ENCODE measurements at places on chromosomes 13 and 19.
A peak's percentile ranks its signal among the peaks of the same experiment; 100 is the strongest.

DNA sequence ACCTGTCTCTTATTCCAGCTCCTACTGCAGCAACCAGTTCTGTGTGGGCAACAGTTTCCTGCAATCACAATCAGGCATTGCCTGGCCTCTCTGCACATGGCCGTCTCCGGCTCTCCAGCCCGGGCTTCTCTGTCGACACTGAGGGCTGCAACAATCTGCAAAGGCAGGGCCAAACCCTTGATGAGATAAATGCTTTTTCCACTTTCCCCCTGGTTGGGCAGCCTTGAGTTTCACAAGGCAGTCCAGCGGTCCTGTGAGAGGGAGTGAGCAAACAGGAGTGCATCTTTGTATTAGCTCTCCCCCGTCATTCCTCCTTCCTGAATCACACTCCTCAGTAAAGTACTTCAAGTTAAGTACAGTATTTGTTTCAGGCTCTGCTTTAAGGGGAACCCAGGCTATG, 40.7 kb upstream of the VWA8 start:
- peak; percentile 39 for DNase-seq

DNA sequence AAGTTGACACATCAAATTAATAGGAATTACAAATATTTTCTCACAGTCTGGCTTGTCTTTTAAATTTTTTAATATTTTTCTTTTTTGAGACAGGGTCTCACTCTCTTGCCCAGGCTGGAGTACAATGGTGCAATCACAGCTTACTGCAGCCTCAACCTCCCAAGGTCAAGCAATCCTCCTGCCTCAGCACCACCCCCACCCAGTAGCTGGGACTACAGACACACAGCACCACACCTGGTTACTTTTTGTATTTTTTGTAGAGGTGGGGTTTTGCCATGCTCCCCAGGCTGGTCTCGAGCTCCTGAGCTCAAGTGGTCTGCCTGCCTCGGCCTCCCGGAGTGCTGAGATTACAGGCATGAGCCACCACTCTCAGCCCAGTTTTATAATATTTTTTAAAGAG, 72.0 kb downstream of the SPATA13 start:
- DNase-seq, result no peak

GRCh38 chr19:2538096-2538757, 62.3 kb downstream of the GADD45B start:
- no peak for DNase-seq

- no peak for DNase-seq
These were observed 2.5 kb upstream of the NR2C2AP start for GRCh38 chr19:19205416-19206410.

DNA sequence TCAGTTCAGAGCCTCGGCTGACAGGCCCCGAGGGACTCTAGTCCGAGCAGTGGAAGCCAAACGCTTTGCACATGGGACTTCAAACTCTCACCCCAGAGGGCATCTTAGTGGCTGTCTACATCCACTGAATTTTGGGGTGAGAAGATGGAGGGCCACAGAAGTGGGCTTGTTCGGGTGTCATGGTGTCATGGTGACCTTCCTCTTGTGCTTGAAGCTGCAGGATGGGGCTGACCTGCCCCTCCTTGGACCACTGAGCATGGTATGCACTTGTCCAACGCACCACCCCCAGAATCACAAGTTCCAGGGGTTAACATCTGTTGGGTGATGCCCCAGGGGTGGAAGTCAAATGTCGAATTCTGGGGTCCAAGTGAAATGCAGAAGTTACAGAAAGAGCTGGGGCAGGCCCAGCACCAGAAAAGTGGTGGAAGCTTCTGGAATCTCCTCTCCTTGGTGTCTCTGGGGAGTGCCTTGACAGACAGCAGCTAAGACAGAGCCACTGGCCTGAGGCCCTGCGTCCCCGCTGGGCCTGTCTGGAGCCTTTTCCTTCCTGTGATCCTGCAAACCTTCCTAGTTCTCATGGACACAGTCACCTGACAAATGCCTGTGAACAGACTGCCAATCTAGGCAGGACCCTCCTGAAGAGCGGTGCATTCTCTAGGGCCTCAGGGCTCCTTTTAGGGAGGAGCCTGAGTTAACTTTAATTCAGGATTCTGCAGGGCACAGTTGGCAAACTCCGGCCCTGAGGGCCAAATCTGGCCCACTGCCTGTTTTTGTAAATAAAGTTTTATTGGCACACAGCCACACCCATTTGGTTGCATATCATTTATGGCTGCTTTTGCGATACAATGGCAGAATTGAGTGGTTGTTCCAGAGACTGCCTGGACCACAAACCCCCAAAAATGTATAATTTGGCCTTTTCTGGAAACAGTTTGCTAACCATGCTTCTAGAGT, 65.1 kb upstream of the RANBP3 start:
- DNase-seq, result no peak

GRCh38 chr19:10816691-10817090, 19.3 kb downstream of the TMED1 start:
- no peak for DNase-seq

- DNase-seq, result no peak
These were observed 12.1 kb upstream of the KLK14 start for GRCh38 chr19:51094696-51095279.

DNA sequence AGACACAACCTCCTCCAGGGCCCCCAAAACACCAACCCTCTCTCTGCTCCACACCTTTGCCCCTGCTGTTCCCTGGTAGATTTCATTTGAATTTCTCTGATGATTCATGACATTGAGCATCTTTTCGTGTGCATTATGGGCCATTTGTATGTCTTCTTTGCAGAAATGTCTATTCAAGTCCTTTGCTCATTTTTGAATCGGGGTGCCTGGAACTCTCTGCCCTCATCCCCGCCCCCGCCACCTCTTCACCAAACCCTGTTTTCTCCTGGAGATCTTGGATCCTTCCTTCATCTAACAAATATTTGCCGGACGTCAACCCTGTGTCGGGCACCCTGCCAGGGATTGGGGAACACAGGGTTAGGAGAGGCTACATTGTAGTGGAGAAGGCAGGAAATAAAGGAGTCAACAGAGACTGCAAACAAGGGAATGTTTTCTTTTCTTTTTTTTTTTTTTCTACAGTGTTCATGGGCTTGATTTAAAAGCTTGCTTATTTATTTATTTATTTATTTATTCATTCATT, 25.5 kb upstream of the SLC1A5 start:
- DNase-seq, result no peak

GRCh38 chr13:76756451-76756850, 129.8 kb downstream of the KCTD12 start:
- DNase-seq, result no peak

DNA sequence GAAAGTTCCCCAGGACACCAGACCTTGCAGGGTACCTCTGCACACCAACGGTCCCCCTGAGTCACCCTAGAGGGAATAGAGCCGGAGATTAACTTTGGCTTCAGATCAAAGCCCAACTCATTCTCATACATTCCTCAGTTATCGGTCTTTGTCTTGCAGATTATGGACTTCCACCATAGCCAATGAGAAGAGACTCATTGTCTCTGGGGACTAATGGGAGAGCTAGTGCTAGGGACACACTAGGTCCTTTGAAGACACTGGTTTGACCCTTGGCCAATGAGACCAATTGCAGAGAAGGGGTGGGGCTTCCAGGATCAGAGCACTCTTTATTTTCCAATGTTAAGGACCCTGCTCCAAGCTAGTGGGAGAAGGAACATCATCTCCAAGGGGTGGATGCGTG, 6.1 kb downstream of the KLK7 start:
- no peak for DNase-seq

DNA sequence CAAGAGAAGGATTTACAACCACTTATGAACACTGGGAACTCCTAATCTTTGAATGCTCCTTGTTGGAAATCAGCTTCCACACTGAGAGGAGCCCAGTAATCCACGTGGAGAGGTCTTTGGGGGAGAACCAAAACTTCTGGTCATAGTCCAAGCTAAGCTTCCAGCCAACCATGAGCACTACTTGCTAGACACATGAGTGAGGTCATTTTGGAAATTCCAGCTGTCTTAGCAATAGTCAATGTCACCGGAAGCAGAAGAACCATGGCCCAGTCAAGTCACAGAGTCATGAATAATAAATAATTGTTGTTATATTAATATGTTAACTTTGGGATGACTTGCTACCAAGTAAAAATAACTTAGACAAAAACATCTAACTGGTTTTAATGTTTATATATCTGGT, 324.9 kb upstream of the SGCG start:
- DNase-seq, result no peak

DNA sequence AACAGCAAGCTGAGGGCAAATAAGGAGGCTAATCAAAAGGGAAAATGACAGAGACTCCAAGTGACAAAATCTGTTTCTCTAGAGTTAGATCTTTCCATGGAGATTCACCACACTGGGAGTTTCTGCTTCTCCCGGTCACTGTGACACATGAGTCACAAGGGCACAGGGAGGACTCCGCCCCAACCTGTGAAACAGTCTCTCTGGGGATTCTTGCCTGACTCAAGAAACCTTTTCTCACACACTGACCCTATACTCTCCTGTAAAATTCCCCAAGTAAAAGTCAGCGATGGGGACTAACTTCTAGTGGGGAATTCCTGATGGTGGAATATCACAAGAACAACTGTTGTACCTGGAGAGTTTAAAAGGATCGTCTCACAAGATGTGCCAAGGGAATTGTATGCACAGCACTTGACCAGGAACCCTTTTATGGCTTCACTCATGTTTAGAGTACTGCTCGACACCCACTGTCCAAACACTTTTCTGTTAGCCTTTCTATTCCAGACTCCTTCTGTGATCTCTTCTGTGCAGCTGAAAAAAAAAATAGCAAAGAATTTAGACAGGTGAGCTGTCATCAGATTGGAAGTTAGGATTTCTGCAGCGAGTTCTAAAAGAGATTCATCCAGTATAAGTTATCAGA, 46.8 kb upstream of the URAD start:
- DNase-seq, result no peak

DNA sequence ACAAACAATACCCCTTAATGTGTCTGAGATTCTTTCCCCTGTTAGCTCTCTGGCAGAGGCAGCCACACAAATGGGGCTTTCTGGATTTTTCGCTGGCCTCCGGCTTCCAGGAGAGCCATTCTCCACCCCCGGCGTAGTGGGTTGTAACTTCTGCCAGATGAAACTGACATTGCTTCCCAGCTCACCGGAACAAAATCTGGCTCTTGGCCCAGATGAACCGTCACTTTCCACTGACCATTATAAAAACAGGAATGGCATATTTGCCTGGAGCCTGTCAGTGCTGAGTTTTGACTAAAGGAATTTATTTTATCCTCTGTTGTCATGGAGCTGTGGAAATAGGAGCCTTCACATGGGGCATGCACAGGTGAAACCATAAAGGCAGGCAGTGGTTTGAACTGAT, 120.6 kb upstream of the GPR12 start:
- peak; percentile 7 for DNase-seq

DNA sequence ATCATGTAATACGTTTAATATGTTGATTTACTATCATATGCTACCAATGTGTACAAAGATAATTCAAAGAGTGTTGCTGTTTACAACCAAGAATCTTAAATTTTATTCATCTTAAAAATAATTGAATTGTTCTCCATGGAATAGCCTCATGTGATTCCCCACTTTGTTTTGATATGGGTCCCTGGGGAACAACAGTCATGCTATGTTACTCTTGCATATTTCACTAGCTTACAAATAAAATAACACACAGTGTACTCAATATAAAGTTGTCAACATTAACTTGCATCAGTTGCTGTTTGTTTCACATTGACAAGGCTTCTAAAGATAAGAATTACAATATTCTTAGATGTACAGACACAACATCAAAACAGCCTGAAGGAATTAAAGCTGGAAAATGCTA, 2.3 kb downstream of the ENOX1 start:
- DNase-seq, result no peak

DNA sequence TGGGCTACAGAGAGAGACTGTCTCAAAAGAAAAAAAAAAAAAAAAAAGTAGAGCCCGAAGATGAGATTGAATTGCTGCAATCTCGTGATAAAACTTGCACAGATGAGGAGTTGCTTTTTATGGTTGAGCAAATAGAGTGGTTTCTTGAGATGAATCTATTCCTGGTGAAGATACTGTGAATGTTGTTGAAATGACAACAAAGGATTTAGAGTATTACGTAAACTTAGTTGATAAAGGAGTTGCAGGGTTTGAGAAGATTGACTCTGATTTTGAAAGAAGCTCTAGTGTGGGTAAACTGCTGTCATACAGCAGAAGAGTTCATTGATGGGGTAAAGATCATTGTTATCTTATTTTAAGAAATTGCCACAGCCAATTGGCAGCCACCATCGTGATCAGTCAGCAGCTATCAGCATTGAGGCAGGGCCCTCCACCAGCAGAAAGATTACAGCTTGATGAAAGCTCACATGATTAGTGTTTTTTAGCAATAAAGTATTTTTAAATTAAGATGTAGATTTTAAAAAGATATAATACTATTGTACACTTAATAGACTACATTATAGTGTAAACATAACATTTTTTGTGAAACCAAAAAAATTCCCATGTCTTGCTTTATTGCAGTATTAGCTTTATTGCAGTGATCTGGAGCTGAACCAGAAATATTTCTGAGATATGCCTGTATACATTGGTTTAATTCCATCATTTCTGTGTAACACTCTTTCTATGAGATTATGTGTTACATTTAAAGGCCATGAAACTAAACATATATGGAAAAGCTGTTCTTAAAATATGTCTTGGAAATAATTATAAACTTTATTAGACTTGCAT, 43.1 kb downstream of the ZMYM2 start:
- no peak for DNase-seq

DNA sequence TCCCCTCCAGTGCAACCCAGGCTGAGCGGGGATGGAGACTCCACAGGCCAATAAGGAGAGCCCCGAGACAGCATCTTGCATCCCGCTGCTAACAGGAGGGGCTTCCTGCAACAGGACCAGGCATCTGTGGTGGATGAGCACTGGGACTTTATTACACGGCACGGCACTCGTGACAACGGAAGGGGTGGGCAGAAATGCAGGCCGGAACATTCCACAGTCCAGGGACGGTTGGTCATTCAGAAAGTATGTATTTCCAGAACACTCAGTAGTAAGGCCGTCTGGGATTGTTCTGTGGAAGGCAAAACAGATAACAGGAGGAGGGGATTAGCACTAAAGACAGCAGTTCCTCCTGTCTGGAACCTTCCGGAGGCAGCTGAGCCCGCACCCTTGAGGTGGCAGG, 3.3 kb upstream of the TM6SF2 start:
- DNase-seq, result no peak

DNA sequence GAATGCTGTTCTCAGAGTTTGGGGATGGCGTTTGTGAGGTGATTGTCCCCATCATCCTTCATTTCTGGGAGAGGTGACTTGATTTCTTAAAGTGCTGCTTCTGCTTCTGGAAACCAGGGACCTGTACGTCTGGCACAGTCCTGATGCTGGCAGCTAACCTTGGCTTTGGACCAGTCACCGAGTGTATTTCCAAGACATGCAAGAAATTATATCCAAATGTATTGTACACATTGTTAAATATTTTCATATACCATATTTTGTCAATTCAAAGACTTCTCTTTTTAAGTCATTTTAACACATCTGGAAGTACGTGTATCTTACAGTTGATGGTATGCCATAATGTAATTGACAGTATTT, 97.4 kb downstream of the ARHGEF7 start:
- DNase-seq, result no peak

DNA sequence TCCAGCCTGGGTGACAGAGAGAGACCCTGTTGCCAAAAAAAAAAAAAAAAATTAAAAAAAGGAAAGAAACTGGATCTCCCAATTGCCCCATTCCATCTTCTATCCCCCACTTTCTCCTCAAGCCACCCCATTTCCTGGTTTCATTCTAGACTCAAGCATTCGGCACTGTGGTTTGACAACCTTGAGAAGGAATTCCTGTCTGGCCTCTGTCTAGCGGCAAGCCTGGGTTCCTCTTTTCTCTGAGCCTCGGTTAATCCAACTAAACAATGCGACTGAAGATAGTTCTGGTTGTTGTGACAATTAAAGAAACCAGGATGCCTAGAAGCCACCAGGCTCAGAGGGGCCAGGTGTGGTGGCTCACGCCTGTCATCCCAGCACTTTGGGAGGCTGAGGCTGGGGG, 3.3 kb upstream of the C3 start:
- DNase-seq, result no peak

GRCh38 chr13:41548910-41549309, 91.6 kb downstream of the RGCC start:
- DNase-seq, result no peak
